ENCODE measurements at places on chromosomes 7 and 10.

DNA sequence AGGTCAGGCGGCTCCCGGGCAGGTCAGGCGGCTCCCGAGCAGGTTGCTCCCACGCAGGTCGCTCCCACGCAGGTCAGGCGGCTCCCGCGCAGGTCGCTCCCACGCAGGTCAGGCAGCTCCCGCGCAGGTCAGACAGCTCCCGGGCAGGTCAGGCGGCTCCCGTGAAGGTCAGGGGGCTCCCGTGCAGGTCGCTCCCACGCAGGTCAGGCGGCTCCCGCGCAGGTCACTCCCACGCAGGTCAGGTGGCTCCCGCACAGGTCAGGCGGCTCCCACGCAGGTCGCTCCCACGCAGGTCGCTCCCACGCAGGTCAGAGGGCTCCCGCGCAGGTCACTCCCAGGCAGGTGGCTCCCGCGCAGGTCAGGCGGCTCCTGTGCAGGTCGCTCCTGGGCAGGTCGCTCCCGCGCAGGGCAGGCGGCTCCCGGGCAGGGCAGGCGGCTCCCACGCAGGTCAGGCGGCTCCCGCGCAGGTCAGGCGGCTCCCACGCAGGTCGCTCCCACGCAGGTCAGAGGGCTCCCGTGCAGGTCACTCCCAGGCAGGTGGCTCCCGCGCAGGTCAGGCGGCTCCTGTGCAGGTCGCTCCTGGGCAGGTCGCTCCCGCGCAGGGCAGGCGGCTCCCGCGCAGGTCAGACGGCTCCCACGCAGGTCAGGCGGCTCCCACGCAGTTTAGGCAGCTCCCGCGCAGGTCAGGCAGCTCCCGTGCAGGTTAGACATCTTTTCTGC, 30.7 kb downstream of the PTPRN2 start:
- DNase-seq = no peak

GRCh38 chr7:22043367-22043766, 97.7 kb upstream of the CDCA7L start:
- no peak for DNase-seq

DNA sequence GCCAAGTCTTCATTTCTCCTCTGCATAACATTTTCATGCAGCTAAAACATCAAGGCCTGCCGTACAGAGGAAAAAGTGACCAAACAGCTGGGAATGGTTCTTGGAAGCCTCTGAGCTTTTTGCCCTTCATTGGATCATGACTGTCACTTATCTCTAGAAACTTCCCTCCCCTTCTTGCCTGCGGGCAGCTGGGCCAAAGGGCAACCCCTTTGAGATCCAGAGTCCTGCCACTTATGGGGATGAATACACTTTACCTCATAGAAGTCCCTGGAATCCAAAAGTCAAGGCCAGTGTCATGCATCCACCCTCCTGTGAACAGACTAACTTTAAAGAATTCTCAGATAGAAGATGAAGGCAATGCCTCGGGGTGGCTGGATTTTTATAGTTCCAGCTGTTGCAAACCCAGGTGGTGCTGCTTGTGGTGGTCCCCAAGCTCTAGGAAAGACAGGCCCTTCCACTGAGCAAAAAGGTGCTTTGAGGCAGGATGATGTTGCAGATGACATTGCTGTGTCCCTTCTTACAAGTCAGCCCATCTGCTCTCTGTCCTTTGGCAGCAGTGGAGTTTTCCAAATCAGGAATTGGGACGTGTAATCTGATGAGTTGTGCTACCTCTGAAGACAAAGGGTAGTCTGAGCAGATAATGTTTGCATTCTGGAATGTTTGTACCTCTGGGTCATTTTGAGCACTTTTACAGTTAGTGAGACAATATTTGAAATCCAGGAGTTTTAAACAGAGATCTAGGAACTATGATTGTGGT, 64.2 kb downstream of the LRMDA start:
- no peak for DNase-seq

DNA sequence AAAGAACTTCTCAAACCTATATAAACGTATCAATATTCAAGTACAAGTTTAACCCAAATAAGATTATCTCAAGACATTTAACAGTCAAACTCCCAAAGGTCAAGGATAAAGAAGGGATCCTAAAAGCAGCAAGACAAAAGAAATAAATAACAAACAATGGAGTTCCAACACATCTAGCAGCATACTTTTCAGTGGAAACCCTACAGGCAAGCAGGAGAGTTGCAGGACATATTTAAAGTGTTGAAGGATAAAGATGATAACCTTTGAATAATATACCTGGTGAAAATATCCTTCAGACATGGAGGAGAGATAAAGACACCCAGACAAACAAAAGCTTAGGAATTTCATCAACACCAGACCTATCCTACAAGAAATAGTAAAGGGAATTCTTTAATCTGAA, 82.8 kb downstream of the TES start:
- DNase-seq = no peak

DNA sequence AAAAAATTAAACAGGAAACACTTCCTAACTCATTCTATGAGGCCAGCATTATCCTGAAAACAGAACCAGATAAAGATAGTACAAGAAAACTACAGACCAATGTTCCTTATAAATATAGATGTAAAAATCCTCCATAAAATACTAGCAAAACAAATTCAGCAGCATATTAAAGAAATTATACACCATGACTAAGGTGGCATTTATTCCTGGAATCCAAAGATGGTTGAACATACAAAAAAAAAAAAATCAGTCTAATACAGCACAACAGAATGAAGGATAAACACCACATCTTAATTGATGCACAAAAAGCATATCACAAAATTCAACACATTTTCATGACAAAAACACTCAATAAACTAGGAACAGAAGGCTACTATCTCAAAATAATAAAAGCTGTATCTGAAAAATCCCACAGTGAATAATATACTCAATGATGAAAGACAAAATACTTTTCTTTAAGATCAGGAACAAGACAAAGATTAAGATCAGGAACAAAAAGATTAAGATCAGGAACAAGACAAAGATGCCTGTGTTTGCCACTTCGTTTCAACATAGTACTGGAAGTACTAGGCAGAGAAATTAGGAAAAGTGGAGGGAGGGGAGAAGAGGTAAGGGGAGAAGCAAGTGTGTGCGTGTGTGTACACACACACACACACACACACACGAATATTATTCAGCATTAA, 95.6 kb downstream of the SNX13 start:
- no peak for DNase-seq

DNA sequence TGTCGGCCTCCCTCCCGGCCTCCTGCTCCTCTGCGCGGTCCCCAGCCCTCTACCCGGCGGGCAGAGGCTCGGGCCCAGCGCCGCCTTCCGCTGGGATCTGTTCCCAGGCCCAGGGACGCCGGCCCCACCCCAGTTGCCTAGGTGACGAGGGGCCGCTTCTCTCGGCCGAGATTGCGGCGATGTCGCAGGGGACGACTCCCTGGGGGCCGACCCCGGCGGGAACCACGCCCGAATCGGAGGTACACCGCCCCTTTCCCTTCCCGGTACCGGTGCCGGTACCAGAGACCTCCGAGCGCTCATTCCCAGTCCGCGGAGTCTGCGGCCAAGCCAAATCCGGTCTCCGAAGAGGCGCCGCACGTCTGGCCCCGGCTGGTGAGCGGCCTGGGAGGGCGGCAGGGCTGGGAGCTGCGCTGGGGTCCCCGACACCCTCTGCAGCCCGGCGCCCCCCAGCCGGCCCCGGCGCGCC, at the start of gene CABCOCO1:
Gene CABCOCO1, plus strand, starts transcription at position 136 of the 466 bp plus-strand sequence. Its CDS starts 44 bp downstream, at position 180.
- DNase-seq = no peak

DNA sequence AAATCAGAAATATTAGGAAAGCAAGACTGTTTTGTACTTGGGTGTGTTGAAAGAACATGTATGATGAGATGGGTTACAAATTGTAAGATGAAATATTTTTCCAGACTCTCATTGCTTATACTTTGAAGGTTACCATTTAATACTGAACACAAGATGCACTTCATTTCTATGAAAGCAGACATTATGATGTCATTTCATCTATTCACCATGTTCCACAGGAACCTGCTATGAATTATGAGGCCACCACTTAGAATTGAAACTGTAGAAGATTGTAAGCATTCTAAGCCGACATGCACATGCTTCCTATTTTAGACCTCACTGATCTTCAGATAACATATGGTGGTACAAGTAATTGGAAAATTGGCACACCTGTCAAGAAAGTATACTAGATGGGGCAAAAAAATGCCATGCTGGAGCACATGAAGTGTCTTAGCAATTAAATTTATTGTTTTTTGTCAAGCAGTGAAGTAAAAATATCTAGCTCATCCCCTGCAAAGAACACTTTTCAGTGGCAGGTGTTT, 195.0 kb downstream of the PHF14 start:
- no peak for DNase-seq

DNA sequence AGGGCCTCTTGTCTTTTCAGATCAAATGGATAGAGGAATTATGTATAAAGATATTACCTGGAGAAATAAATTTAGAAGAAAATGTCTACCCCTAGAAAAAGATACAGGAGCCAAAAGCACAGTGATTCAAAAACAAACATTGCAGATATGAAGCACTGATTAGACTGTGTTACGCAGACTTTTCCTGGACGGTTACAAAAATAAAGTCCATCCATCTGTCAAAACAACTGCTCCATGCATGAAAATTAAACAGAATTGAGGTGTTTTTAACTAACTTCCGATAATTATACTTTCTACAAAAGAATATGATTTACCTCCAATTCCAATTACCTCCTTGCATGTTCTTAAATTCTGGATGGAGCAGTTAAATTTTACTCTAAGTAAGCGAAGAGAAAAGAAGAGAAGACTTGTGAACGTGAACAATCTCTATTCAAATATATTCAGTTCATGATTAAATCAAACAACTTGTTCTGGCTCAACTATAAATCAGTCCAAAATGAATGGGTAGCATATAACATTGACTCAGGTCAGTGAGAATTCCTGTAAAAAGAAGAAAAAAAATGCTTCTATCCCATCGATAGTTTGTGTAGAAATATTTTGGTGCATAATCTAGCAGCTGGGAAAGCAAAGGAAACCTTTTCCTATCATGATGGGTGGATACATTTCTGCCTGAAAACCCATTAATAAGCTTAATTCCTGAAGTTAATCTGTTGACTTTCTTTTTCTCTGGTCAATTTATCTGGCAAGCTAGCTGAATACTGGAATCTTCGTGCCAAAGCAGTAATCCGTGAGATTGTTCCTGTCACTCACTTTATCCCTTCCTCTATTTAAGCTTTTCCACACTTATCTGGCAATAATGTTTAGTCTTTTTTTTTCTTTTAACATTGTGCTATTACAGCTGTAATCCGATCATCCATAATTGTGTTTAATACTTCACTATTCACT, 80.4 kb downstream of the SEMA3A start:
- DNase-seq = no peak

- DNase-seq = no peak
Measured at GRCh38 chr7:27375958-27376357, 133.4 kb downstream of the EVX1 start.

- DNase-seq = no peak
Measured at GRCh38 chr7:14195079-14195478, 205.6 kb upstream of the ETV1 start.

DNA sequence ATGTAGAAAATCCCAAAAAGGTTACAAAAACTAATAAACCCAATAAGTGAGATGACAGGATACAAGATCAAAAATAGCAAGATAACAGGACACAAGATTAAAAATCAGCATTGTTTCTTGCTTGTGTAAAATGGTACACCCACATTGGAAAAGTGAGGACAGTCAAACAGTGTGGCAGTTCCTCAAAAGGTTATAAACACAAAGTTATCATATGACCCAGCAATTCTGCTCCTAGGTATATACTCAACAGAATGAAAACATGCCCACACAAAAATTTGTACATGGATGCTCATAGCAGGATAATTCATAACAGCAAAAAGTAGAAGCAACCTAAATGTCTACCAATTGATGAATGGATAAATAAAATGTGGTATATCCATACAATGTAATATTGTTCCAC, 105.8 kb downstream of the ARMH3 start:
- no peak for DNase-seq

GRCh38 chr10:25049966-25050365, 33.6 kb downstream of the THNSL1 start:
- DNase-seq = no peak

GRCh38 chr10:44956226-44956625, 3.4 kb upstream of the RASSF4 start:
- no peak for DNase-seq

DNA sequence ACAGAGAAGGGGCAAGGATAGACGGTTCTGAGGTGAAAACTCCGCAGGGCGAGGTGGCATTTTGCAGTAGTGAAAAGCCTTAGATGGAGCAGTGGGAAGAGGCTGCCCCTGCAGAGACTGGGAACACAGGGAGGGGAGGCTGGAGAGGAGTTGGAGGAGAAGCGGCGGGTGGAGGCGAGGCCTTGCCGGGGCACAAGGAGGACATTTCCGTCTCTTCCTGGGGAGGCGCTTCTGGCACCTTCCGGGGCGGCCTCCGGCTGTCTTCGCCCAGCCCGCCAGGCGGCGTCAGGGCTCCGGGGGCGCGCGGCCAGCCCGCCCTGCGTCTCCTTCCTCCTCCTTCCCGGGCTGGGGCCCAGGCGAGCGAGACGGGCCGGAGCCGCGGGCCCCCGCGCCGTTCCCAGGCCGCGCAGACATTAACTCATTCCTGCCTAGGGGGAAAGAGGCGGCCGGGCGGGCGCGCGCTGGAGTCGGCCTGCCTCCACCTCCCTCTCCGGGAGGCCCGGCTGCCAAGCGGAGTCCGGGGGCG, 42.7 kb downstream of the LDB3 start:
- peak; percentile 75 for DNase-seq

GRCh38 chr7:139753081-139753692, 24.6 kb downstream of the HIPK2 start:
- no peak for DNase-seq

- DNase-seq = no peak
Measured at GRCh38 chr10:43094085-43094484, 17.2 kb downstream of the RET start.

GRCh38 chr7:131827421-131827820, 271.0 kb upstream of the PODXL start:
- DNase-seq = no peak

DNA sequence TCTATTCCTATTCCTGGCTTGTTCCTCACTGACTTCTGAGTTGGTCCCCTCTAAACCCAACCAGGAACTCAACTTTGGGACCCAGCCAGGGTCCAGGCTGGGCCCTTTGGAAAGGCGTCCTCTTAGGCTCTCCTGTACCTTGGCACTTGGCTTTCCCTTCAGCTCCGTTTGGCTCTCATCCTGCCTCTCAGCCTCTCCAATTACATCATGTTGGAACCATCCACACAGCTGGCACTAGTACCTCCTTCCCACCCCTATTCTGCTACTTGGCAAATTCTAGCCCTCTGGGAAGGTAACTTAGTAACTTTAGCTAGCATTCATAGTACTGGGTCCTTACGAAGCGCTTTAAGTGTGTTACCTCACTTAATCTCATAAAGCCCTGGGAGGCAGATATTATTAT, 205.3 kb upstream of the HABP2 start:
- no peak for DNase-seq

- no peak for DNase-seq
Measured at GRCh38 chr7:15848901-15849300, 162.4 kb upstream of the MEOX2 start.

GRCh38 chr10:10699427-10699826, 318.2 kb upstream of the CELF2 start:
- no peak for DNase-seq

Measured in AG09319 (cell line).